Right atrium auricular region (tissue), 2 donors: ENCODE measurements at places on chromosomes 1 and 21.
A peak's percentile ranks its signal among the peaks of the same experiment; 100 is the strongest.

DNA sequence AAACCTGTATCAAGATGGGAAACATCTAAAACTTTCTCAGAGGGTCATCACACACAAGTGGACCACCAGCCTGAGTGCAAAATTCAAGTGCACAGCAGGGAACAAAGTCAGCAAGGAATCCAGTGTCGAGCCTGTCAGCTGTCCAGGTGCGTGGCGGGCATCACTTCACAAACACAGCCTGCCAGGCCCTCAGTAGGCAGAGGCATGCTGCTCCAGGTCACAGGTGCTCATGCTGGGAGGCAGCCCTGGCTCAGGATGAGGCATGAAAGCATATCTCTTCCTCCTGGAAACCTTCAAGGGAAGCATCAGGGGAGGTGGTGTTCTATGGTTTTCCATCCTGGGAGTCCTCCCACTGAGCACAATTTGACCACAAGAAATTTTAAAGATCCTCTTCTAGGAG is 6.3 kb downstream of the CD2 start:
- no peak for DNase-seq

GRCh38 chr1:2213576-2214505 is 14.3 kb upstream of the SKI start:
- DNase-seq, result peak; percentile 91

- DNase-seq, result no peak
Measured at GRCh38 chr1:145991735-145992412, 4.5 kb downstream of the TXNIP start.

- DNase-seq, result no peak
Measured at GRCh38 chr1:227915564-227916553, 31.9 kb downstream of the WNT9A start.

DNA sequence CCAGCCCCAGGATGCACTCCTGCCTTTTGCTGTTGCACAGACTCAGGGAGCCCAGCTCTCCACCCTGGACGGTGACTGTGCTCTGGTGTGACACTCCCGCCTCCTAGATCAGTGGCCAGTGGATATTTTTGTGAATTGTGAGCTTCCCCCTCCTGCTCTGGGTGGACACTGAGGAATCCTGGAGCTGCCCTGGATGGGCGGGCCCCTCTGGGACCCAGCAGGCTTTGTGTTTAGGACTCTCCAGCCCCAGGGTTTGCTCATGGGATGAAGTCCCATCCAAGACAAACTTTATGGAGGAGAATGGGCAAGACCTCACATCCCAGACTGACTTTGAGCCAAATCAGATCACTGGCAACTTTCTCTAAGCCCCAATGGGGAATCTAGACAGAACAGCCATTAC is 16.1 kb downstream of the SLC6A9 start:
- DNase-seq, result peak; percentile 73
